ENCODE measurements at places on chromosomes 2 and 18.
A peak's percentile ranks its signal among the peaks of the same experiment; 100 is the strongest.

DNA sequence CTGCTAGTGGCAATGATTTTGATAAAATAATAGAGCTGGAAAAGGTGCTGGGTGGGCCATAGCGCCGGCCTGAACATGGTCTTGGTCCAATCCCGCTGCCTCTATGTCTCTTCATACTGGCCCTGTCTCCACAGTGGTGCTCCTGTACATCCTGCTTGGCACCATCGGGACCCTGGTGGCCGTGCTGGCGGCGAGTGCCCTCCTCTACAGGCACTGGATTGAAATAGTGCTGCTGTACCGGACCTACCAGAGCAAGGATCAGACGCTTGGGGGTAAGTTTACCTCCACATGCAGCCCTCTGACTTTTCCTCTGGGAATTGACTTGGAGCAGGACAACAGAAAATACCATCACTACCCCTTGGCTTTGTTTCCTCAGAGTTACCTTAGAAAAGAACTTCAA lies 24.0 kb downstream of the IL18RAP start:
- H3K4me3 ChIP-seq = no peak overlapping the region
- no peaks in the 10 kb centered on the region for H3K27me3 ChIP-seq

- H3K36me3 ChIP-seq = no peaks in the 10 kb centered on the region
- no peaks in the 10 kb centered on the region for H3K4me1 ChIP-seq
- no peak overlapping the region for H3K4me3 ChIP-seq
- H3K27me3 ChIP-seq = peaks cover 4% of the 10 kb centered on the region
Measured at GRCh38 chr2:118371515-118371914, 283.2 kb downstream of the INSIG2 start.

GRCh38 chr2:125296742-125297141 lies 1271.7 kb downstream of the CNTNAP5 start:
- no peaks in the 10 kb centered on the region for H3K4me1 ChIP-seq
- no peaks in the 10 kb centered on the region for H3K27me3 ChIP-seq

DNA sequence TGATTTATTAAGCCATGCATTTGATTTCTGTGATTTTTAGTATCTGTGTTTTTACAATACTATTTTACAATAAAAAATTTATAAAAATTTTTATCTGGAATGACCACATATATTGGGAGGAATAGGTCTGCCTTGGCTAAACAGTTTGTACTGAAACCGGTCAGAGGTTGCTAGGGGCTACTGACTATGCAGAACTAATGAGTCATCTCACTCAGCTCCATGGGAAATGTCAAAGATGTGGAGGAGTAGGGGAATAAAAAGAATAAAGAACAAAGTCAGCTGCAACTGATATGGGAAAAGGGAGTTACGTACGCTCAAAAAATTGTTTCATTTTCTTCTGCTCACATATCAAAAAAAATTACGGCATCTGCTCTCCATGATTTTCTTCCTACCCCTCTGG lies 8.6 kb upstream of the TMEM163 start:
- peaks cover 3% of the 10 kb centered on the region for H3K4me1 ChIP-seq
- no peaks in the 10 kb centered on the region for H3K36me3 ChIP-seq
- DNase-seq = no peak
- H3K27me3 ChIP-seq = no peaks in the 10 kb centered on the region

GRCh38 chr2:143140864-143141661 lies 11.8 kb downstream of the ARHGAP15 start:
- H3K4me3 ChIP-seq = peak overlapping the region; percentile 54
- peak overlapping the region; percentile 40 for H3K27ac ChIP-seq
- H3K4me1 ChIP-seq = peaks cover 59% of the 10 kb centered on the region
- H3K36me3 ChIP-seq = peaks cover 17% of the 10 kb centered on the region
- peak; percentile 46 for DNase-seq

DNA sequence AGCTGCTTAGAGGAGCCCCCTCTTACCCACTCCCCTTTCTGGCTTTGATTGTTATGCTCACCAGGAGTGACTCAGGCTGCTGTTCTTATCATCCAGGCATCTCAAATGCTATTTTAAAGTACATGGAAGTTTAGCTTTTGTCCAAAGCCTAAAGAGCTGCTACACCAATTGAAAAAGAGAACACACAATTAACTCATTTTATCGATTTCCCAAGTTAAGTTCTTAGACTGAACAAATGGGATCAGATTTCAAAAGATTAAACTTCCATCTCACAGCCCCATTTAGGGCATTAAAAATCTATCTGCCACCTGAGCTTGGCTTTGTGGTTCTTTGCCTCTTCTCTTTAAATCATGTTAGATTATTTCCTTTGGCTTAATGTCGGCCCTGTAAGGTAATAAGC lies 81.2 kb downstream of the MYO5B start:
- H3K27ac ChIP-seq = no peak overlapping the region
- H3K36me3 ChIP-seq = no peaks in the 10 kb centered on the region
- no peak overlapping the region for H3K4me3 ChIP-seq

DNA sequence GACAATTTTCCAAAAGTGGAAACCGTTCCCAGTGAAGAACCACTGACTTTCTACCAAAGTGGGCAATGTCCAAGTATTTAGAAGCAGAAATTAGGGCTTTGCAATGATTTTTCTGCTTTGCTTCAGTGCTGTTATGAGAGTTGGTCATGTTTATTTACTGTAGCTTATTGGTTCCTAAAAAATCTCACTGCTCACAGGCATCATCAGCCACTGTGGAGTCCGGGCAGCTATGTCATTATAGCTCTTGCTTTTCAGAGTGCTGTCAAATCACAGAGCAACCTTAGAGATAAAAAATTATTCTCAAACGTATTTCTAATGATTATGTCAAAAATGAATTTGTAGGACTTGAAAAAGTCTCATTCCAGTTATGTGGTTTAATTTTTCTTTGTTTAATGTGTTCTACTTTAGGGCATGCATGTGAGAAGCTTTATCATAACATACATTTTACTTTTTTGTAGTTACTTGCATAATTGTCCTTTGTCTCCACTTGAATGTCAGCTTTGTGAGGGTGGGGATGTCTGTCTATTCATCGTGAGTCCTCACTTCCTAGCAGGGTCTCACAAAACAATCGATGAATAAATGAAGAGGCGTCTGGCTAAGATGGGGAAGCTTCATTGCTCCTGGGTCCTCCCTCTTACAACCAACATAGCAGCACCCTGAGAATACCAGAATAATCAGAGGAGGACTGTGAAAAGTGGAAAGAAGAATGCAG lies 117.6 kb downstream of the TPGS2 start:
- H3K27ac ChIP-seq = no peak overlapping the region
- H3K4me3 ChIP-seq = no peak overlapping the region
- no peaks in the 10 kb centered on the region for H3K36me3 ChIP-seq
- H3K4me1 ChIP-seq = no peaks in the 10 kb centered on the region
- H3K27me3 ChIP-seq = peaks cover 7% of the 10 kb centered on the region
- no peak for DNase-seq

- peaks cover 8% of the 10 kb centered on the region for H3K27me3 ChIP-seq
- no peaks in the 10 kb centered on the region for H3K36me3 ChIP-seq
- no peaks in the 10 kb centered on the region for H3K4me1 ChIP-seq
- no peak for DNase-seq
- H3K4me3 ChIP-seq = no peak overlapping the region
Measured at GRCh38 chr2:106257135-106257534, 63.0 kb upstream of the UXS1 start.

- peaks cover 16% of the 10 kb centered on the region for H3K27me3 ChIP-seq
- H3K4me1 ChIP-seq = no peaks in the 10 kb centered on the region
- H3K27ac ChIP-seq = no peak overlapping the region
- no peaks in the 10 kb centered on the region for H3K36me3 ChIP-seq
Measured at GRCh38 chr2:178277741-178278197, 83.5 kb downstream of the OSBPL6 start.

DNA sequence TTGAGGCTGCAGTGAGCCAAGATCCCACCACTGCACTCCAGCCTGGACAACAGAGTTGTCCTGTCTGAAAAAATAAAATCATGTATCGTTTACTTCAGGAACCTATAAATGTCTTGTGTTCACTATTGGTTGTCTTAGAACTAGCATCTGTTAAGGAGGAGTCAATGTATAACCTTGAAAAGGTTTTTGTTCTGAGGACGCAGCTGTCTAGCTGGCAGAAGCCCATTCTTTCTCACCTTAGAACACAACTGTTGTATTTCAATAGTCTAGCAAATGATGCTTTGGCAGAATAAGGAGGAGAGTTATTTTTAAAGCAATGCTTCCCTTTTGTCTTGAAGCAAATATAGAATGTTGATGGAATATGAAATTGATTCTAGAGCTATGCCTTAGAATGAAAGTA lies 21.1 kb downstream of the EPB41L5 start:
- no peak overlapping the region for H3K4me3 ChIP-seq
- H3K4me1 ChIP-seq = peaks cover 7% of the 10 kb centered on the region
- H3K27me3 ChIP-seq = no peaks in the 10 kb centered on the region
- peaks cover 11% of the 10 kb centered on the region for H3K36me3 ChIP-seq
- H3K27ac ChIP-seq = no peak overlapping the region
- DNase-seq = no peak

DNA sequence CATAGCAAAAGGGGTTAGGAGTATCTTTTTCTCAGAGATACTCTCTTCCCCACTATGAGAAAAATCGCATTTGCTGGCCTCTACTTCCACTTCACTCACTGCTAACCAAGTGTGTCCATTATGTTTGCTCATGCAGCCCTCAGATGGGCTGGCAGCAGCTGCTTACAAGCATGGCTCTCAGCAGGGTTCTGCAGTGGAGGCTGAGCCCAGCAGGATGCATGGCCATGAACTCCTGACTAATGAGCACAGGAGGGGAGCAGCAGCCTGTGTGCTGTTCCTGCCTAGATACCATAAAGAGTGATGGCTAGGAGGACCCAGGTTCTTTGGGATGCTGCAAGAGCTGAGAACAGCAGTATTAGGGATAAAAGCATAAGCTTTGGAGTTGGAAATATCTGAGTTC lies 316.9 kb upstream of the THSD7B start:
- H3K27me3 ChIP-seq = peaks cover 7% of the 10 kb centered on the region
- no peak overlapping the region for H3K4me3 ChIP-seq
- H3K27ac ChIP-seq = no peak overlapping the region
- no peak for DNase-seq

GRCh38 chr2:74566076-74566753 lies 11.7 kb downstream of the DOK1 start:
- no peaks in the 10 kb centered on the region for H3K27me3 ChIP-seq
- H3K4me3 ChIP-seq = no peak overlapping the region
- H3K4me1 ChIP-seq = peaks cover 7% of the 10 kb centered on the region
- DNase-seq = no peak

DNA sequence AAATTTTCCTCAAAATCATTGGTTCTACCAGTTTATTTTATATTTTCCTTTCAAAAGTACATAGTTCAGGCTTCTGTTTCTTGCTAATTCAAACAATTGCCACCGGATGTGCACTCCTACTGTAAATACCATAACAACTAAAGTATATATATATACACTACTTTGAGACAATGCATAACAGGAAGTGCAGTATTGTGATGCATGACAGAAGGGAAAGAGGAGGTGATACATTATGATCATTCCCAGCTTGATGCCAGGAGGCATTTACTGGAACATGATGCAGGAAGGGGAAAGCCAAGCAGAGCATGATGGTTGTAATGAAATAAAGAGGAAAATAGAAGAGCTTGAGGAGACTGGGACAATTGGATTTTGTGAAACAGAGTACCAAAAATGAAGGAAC lies 215.2 kb upstream of the NT5C1B start:
- H3K4me1 ChIP-seq = no peaks in the 10 kb centered on the region
- no peak for DNase-seq
- H3K27ac ChIP-seq = no peak overlapping the region
- H3K27me3 ChIP-seq = no peaks in the 10 kb centered on the region

DNA sequence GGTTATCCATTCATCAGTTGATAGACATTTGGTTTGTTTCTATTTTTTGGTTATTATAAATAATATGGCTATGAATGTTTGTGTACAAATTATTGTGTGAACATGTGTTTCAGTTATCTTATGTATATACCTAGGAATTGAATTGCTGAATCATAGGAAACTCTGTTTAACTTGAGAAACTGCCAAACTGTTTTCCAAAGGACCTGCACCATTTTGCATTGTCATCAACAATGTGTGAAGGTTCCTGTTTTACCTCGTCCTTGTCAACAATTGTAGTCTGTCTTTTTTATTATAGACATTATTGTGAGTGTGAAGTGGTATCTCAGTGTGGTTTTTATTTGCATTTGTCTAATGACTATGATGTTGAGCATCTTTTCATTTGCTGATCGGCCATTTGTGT lies 17.1 kb downstream of the PDK1 start:
- no peak overlapping the region for H3K4me3 ChIP-seq
- no peak overlapping the region for H3K27ac ChIP-seq
- DNase-seq = no peak

DNA sequence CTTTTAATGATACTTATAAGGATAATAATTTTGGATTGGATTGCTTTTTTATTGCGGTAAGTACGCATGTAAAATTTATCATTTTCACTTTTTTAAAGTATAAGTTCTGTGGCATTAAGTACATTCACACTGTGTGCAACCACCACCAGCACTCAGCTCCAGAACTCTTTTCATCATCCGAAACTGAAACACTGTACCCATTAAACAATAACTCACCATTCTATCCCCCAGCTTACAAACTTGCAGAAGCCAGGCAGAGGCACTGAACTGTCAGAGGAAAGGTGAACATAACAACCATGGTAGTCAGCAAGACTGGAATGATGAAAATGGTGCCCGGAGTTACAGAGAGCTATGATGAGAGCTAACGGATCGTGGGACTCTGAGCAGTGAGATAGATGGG lies 465.9 kb downstream of the ADCYAP1 start:
- H3K36me3 ChIP-seq = no peaks in the 10 kb centered on the region
- no peak for DNase-seq
- no peaks in the 10 kb centered on the region for H3K4me1 ChIP-seq
- H3K4me3 ChIP-seq = no peak overlapping the region
- H3K27me3 ChIP-seq = no peaks in the 10 kb centered on the region

DNA sequence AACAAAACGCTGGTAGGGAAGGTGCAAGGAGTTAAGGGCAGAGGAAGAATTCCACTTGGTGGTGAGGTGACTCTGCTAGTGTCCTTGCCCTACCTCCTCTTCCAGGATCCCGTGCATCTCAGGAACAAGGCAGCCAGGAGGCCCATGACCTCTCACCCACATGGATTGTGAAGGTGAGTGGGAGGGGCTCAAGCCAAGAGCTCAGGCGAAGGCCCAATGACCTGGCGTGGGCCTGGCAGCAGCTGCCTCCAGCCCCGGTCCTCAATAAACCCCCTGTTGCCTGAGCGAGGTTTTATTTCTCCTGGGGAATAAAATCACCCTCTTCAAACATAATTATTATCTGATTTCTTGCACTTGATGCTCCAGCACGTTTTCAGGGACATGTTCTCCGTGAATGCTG lies 28.2 kb downstream of the LAMA1 start:
- H3K4me1 ChIP-seq = no peaks in the 10 kb centered on the region
- no peaks in the 10 kb centered on the region for H3K27me3 ChIP-seq

All from memory B cell (primary cell).